ENCODE measurements at places on chromosomes 2 and 18.

DNA sequence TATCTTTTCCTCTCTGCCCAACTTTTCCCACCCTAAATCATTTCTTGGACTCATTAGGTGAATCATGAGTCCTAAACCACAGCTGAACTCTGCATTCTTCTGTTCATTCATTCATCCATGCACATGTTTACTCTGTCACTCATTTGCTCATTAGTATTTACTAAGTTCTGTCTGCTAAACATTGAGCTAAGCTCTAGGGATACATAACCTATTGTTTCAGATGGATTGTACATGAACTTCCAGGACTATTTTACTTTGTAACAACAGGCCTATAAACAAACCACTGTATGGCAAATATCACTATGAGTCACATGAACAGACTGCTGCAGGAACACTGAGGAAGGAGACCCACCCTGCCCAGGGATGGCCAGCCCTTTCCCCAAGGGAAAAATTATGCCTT, 14.6 kb upstream of the DYNC2LI1 start:
- no peak for DNase-seq

DNA sequence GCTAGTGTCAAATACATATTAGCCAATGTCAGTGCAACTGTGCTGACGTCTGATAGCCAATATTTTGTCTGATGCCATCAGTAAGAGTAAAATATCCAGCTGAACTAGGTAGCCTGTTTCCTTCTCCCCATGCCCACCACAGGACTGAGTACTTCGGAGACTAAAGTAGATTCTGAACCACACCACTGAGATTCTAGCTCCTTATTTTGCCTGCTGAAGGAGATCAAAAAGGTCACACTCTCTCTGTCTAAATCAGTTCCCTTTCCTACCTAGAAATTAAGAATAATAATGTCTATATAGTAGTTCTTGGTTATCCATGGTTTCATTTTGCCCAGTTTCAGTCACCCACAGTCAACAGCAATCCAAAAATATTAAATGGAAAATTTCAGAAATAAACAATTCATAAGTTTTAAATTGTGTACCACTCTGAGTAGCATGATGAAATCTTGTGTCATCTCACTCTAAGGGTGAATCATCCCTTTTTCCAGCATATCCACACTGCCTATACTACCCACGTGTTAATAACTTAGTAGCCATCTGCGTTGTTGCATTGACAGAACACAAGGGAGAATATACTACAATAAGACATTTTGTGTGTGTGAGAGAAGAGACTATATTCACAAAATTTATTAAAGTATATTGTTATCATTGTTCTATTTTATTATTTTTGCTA, 1043.3 kb upstream of the PIK3C3 start:
- DNase-seq = no peak

GRCh38 chr2:181258720-181259119, 198.5 kb upstream of the ITGA4 start:
- DNase-seq = no peak

DNA sequence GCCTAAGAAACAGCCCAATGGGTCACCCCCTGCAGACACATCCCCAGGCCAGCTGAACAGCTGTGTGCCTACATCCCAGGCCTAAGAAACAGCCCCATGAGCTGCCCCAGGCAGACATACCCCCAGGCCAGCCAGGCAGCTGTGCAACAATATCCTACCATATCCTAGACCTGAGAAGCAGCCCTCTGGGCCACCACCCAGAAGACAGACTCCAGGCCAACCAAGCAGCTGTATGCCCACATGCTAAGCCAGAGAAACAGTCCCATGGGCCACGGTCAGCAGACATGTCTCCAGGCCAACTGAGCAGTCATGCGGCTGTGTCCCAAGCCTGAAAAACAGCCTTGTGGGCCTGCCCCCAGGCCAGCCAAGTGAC, 205.5 kb downstream of the ATAD2B start:
- no peak for DNase-seq

DNA sequence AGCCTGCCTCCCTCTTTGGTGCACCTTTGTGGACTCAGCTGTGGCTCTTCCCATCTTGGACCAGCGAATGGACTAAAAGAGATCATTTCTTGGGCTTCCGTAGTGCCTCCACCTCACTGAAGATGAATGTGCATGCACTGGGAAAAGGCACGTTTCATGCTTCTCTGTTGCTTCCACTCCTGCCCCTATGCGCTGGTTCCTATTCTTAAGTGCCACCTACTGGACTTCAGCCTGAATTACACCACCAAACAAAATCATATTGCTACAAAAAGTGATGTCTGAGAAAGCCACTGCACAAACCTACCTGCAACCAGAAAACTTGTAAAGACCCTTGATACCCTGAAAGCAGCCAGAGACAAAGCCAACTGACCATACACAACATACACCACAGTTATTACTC, 695.6 kb downstream of the TSN start:
- DNase-seq = no peak
